ENCODE measurements at places on chromosomes 1 and 21.

GRCh38 chr1:37562984-37563383, 6.2 kb downstream of the DNALI1 start:
- no peak for DNase-seq

- no peak for DNase-seq
Measured at GRCh38 chr1:47483651-47484050, 45.8 kb downstream of the FOXD2 start.

- no peak for DNase-seq
Measured at GRCh38 chr1:44805311-44806024, 1.7 kb downstream of the DYNLT4 start.

GRCh38 chr1:167899253-167899681, 14.7 kb downstream of the ADCY10 start:
- no peak for DNase-seq

DNA sequence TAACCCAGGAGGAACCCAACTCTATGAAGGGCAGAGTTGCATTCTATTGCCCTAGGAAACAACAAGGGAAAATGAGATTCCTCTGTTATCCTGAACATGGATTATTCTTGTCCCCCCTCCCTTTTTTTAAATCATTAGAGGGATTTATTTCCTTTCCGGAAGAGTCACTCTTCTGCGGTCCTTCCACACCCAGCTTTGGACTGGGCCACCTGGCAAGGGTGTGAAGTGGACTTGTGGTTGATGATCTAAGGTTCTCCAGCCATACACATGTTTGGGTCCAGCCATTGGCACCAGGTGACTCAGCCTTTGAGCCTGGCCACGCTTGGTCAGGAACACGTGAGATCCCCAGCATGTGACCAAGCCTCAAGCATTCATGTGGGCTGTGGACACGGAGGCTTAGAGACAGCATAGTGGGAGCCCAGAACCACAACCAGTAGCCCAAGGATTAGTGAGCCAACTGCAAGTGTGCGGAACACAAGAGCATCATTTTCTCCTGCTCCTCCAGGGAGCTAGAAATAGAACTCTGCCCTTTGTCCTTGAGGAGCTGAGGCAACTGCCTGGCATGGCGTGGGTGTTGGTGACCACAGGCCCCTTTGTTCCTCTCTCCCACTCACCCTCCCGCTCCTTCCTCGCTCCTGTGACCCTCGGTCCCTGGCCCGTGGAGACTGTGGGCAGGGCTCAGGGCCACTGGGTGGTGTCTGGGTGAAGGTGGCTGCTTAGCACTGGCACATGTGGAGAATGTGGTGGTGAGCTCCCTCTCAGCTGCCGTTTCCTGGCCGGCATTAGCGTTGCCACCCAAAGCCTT, 50.1 kb downstream of the NENF start:
- DNase-seq = no peak

GRCh38 chr1:235635938-235636662, 13.5 kb downstream of the GNG4 start:
- no peak for DNase-seq

- peak; percentile 45 for DNase-seq
Measured at GRCh38 chr1:203593723-203594122, 32.9 kb upstream of the ATP2B4 start.

DNA sequence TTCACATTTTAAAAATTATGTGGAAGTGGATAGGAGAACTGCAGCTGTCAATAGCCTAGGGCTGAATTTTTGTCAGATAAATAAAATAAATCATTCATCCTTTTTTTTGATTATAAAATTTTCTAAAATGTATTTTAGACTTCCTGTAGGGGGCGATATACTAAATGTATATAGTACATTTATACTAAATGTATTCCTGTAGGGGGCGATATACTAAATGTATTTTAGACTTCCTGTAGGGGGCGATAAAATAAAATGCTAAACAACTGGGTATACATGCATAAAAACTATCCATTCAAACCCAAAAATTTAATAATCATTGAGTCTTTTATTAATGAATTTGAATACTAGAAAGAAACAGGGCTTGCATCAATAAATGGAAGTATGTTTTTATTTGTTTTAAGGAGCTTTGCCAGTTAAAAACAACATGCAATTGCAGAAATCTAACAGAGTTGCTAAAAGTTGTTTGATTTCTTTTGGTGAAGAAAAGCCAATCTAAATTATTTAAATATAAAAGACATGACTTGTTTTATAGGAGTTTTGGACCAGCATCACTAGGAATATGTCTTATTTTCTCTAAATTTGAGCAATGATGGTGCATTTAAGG, 31.4 kb downstream of the CLCA1 start:
- no peak for DNase-seq

GRCh38 chr1:51072043-51072439, 30.0 kb upstream of the C1orf185 start:
- no peak for DNase-seq

DNA sequence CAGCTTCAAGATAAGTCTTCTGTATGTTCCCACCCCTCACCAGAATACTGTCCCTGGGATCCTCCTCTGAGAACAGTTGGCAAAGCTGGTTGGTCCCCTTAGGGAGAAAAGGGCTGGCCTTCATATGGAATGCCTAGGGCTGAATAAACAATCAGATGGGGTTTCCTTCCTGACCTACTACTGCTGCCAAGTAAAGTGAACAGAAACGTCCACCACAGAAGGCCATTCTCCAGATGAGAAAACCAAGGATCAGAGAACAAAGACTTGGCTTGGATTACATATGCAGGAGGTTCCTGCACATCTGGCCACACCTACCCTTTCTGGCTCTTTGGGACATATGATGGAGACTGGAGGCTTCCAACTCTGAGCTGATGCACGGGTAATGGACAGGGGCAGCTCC, 194.5 kb downstream of the HIVEP3 start:
- DNase-seq = no peak

- DNase-seq = no peak
Measured at GRCh38 chr1:236090741-236091147, 25.9 kb upstream of the NID1 start.

GRCh38 chr1:197567442-197567841, 207.8 kb downstream of the DENND1B start:
- no peak for DNase-seq

- no peak for DNase-seq
Measured at GRCh38 chr21:19899645-19900044, 1098.6 kb upstream of the NCAM2 start.

DNA sequence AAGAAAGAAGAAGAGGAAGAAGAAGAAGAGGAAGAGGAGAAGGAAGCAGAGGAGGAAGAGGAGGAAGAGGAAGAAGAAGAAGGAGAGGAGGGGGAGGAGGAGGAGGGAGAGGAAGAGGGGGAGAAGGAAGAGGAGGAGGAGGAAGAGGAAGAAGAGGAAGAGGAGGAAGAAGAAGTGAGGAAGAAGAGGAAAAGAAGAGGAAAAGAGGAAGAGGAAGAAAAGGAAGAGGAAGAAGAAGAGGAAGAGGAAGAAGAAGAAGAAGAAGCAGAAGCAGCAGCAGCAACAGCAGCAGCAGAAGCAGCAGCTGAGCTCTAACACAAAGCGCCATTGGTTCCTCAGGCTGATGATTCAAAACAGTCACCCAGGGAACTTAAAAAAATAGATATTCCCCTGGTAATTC, 34.0 kb downstream of the DNAI4 start:
- DNase-seq = no peak

DNA sequence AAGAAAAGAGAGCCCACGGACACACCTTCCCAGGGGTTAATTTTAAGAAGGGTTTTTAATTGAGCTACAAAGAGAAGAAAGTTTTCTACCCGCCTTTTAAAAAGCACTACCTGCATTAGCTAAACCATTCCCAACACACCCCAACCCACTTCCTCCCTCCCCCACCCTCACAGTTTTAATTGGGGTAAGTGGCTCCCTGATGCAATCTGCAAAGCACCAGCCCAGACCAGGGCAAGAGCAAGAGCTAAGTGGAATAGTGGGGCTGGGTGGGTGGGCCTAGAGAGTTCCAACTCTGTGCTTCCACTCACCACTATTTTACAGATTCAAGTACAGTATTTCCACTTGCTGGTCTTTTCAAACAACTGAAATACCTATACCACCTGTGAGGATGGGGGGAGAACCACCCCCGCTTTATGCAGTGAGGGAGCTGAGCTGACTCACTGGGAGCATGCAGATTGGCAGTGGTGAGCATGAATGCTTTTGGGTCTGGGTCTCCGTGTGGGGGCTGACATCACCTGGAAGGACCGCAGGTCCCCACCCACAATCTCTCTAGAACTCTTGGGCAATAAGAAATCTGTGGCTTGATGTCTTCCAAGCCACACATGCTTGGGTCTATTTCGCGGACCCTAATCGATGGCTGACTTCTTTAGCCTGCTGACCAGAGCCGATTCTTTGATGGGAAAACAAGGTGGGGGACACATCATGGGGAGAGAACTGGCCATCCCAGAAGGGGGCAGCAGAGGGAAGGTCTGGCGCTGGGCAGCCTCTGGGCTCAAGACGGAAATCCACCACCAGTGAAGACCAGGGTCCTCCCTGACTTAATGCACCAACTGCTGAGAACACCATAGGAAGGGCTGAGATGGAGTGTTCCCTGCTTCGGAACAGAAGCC, 95.5 kb downstream of the SSBP3 start:
- DNase-seq = no peak

GRCh38 chr1:60118085-60118484, 44.5 kb upstream of the C1orf87 start:
- no peak for DNase-seq

GRCh38 chr1:2611031-2611501, 21.8 kb downstream of the MMEL1 start:
- no peak for DNase-seq

GRCh38 chr1:228166170-228166936, 749 bp downstream of the IBA57 start:
- DNase-seq = no peak

DNA sequence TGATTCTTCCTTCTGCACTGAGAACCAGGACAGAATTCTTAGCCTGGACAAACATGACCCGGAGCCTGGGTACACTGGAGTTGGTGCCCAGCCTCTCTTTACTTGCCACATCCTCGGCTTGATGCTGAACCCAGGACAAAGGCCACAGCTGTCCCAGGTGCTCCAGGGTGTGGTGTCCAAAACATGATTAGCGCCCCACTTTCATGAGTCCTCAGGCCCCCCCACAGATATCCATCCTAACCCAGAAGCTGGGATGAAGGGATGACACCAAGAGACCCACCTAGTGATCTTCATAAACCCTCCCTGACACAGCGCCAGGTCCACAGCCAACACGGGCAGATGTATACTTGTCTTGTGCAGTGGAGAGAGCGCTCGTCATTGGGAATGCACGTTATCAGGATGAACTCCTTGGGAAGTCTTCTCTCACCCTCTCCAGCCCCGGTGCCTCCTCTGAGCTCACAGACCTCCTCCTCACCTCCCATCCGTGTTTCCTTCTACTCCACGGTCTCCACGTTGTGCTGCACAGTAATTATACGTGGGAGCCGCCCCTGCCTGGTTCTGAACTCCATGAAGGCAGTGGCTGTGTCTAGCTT, 3.6 kb downstream of the ABCA4 start:
- no peak for DNase-seq

DNA sequence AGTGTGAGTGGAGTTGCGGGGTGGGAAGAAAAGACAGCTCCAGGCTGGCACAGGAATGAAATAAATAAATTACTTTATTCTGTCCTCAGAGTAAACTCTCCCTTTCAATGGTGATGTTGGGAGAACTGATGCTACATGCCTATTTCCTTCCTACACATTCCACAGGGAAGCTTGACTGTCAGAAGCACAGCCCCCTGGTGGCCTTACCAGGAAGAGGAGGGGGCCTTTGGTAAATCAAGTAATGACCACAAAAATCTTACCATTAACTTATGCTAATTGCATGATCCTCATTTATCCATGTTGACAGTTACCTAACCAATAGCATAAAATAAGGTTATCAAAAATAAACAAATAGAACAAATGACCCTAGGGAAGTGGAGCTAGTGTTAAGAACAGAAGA, 605.0 kb upstream of the PKN2 start:
- DNase-seq = no peak

DNA sequence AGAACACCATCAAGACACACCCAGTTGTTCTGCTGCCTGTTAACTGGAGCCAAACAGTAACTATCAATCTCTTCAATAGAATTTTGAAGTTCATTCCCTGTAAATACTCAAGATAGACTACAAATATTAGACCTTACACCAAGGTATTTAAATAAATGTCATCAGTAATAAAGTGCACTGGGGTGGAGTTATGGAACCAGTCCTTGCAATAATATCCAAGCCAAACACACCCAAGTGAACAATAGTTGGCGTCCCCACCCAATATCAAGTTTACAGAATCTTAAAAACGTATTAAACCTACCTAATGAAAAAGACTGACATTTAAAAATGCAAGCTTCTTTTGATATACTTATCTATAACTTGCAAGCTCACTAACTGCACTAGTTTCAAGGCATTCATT, 2.7 kb downstream of the SERBP1 start:
- DNase-seq = no peak

DNA sequence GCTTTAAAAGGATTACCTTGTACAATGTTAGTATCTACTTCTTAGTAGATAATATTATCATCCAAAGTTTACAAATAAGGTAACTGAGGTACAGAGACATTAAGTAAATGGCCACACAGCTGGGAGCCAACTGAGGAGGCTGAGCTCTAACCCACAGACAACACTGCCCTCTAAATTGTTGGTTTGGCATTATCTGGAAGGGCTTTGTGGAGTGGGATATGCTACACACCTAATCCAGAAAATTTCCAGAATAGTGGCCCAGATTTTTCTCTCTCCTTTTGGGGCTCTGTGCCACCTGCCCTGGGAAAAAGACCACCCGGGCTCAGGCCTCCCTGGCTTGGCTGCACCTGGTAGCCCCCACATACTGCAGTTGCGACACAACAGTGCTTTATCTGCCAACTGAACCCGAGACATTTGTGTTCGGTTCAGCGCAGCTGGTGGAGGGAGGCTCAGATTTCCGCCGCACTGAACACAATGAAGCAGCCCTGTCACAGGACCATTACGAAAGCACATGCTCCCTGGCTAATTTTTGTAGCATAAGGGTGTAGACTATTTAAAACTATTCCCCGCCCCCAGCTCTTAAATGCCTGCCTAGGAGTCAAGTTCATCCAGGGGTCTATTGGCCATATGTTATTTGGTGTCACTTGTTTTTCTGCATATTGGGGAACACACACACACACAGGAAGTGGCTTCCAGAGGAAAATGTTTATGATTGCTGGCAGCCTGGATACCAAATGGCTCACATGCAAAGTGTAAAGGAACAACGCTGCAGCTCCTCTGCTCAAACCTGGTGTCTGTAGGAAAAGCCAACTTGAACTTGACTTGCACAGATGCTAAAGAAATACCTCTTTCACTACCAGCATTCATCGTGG, 92.3 kb upstream of the ESRRG start:
- DNase-seq = no peak

- no peak for DNase-seq
Measured at GRCh38 chr1:90512441-90512840, 204.7 kb downstream of the BARHL2 start.
